ENCODE measurements at places on chromosomes 2 and 18. TPM values are rescaled to one million over a fixed set of nuclear protein-coding genes. Genes with fewer than 3 reads are reported as not detected.

Gene PROM2
- 0.65 TPM for polyA plus RNA-seq

Gene WNT6
- polyA plus RNA-seq = not detected

Gene GALNT3
- polyA plus RNA-seq = 0.76 TPM

Gene FBXO36
- 1.2 TPM for polyA plus RNA-seq

Gene TMEM178A
- 1.1 TPM for polyA plus RNA-seq

Gene ALPG
- not detected for polyA plus RNA-seq

Gene UBE2E3
- polyA plus RNA-seq = 89.7 TPM

Gene TLX2
- not detected for polyA plus RNA-seq

Gene FHOD3
- polyA plus RNA-seq = 12.5 TPM

Gene IL1B
- polyA plus RNA-seq = 4.4 TPM

Gene SP3
- 19.9 TPM for polyA plus RNA-seq

Gene HOXD12
- not detected for polyA plus RNA-seq

Gene TXNDC2
- polyA plus RNA-seq = 0.16 TPM

Gene UBE2F
- 59.8 TPM for polyA plus RNA-seq

DNA sequence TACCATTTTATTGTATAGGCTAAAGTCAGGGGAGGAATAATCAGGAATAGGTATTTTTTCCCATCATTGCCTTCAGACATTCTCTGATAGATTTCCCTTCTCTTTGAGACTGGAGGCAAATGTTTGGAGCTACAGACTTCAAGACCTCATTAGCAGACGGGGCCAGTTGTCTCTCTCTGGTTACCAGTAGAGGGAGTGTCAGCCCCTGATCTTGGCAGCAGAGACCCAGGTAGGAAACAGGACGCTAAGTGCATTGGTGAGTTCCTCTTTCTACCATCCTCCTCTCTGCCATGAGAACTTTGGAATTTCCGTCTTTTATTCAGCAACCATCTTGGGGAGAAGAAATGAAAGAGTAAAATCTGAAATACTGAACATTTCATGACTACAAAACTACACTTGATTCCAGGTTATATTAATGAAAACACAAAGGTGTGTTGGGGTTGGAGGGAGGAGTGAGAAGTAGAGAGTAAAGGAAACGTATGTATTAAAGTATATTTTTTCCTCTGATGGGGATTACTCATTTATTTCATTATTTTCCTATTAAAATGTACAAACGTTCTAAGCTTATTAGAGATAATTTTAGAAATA, 186.2 kb upstream of the GCFC2 start:
- H3K27me3 ChIP-seq = no peaks in the 10 kb centered on the region
- no peak overlapping the region for H3K27ac ChIP-seq
- H3K4me3 ChIP-seq = no peak overlapping the region
- no peak for DNase-seq
- H3K4me1 ChIP-seq = no peaks in the 10 kb centered on the region

GRCh38 chr2:219159771-219160185, 837 bp downstream of the NHEJ1 start:
- peak overlapping the region; percentile 36 for H3K27ac ChIP-seq
- H3K27me3 ChIP-seq = no peaks in the 10 kb centered on the region
- peaks cover 2% of the 10 kb centered on the region for H3K4me1 ChIP-seq
- no peak for DNase-seq
- H3K36me3 ChIP-seq = 0 out of 2 replicates have a peak, but pooled peaks cover 3% of the 10 kb centered on the region

GRCh38 chr2:101574622-101575021, 99.7 kb upstream of the RFX8 start:
- DNase-seq = no peak
- no peaks in the 10 kb centered on the region for H3K36me3 ChIP-seq
- H3K27ac ChIP-seq = no peak overlapping the region
- H3K27me3 ChIP-seq = peaks cover 6% of the 10 kb centered on the region
- H3K4me1 ChIP-seq = no peaks in the 10 kb centered on the region

- H3K4me3 ChIP-seq = no peak overlapping the region
- DNase-seq = peak; percentile 36
- H3K36me3 ChIP-seq = no peaks in the 10 kb centered on the region
- no peak overlapping the region for H3K27ac ChIP-seq
- peaks cover 13% of the 10 kb centered on the region for H3K4me1 ChIP-seq
Observed at GRCh38 chr18:75213611-75214331, 3.2 kb downstream of the TSHZ1 start.

GRCh38 chr2:132549935-132550670, 119.9 kb downstream of the LYPD1 start:
- DNase-seq = no peak
- H3K27ac ChIP-seq = no peak overlapping the region
- H3K27me3 ChIP-seq = no peaks in the 10 kb centered on the region
- no peak overlapping the region for H3K4me3 ChIP-seq
- H3K4me1 ChIP-seq = peaks cover 3% of the 10 kb centered on the region

GRCh38 chr18:48754993-48755473, 195.7 kb downstream of the SMAD7 start:
- H3K4me1 ChIP-seq = peaks cover 5% of the 10 kb centered on the region
- H3K27ac ChIP-seq = no peak overlapping the region
- DNase-seq = no peak
- no peak overlapping the region for H3K4me3 ChIP-seq
- peaks cover 30% of the 10 kb centered on the region for H3K36me3 ChIP-seq

DNA sequence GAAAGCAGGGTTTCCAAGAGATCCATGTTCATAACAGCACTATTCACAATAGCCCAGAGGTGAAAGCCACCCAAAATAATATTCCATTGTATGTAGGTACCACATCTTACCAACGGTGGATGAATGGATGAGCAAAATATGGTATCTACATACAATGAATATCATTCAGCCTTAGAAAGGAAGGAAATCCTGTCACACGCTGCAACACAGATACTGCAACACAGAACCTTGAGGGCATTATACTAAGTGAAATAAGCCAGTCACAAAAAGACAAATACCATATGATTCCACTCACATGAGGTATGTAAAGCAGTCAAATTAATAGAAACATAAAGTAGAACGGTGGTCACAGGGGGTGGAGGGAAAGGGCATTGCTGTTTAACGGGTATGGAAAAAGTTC, 155.7 kb downstream of the DTNB start:
- no peak for DNase-seq
- no peaks in the 10 kb centered on the region for H3K36me3 ChIP-seq
- no peak overlapping the region for H3K4me3 ChIP-seq

DNA sequence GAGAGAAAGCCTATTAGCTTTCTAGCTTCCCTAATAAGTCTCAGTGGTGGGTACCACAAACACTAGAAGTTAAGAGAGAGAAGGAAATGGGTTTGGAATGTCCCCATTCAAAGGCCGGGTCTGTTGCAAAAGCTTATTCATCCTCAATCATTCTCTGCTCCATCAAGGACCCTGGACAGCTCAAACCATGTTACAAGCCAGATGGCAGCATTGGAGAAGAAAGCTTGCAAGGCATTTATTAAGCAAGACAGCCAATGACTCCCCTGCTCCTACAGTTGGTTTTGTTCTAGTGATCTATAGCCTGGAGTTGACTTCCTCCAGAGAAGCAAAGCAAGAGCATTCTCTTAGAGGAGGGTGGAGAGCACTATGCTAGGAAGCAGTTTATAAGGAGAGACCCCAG, 86.9 kb upstream of the LMAN1 start:
- no peaks in the 10 kb centered on the region for H3K27me3 ChIP-seq
- H3K36me3 ChIP-seq = no peaks in the 10 kb centered on the region
- no peak overlapping the region for H3K27ac ChIP-seq

GRCh38 chr2:150630587-150631235, 143.2 kb upstream of the RND3 start:
- no peaks in the 10 kb centered on the region for H3K36me3 ChIP-seq
- H3K27me3 ChIP-seq = no peaks in the 10 kb centered on the region
- DNase-seq = peak; percentile 32
- H3K4me3 ChIP-seq = no peak overlapping the region

DNA sequence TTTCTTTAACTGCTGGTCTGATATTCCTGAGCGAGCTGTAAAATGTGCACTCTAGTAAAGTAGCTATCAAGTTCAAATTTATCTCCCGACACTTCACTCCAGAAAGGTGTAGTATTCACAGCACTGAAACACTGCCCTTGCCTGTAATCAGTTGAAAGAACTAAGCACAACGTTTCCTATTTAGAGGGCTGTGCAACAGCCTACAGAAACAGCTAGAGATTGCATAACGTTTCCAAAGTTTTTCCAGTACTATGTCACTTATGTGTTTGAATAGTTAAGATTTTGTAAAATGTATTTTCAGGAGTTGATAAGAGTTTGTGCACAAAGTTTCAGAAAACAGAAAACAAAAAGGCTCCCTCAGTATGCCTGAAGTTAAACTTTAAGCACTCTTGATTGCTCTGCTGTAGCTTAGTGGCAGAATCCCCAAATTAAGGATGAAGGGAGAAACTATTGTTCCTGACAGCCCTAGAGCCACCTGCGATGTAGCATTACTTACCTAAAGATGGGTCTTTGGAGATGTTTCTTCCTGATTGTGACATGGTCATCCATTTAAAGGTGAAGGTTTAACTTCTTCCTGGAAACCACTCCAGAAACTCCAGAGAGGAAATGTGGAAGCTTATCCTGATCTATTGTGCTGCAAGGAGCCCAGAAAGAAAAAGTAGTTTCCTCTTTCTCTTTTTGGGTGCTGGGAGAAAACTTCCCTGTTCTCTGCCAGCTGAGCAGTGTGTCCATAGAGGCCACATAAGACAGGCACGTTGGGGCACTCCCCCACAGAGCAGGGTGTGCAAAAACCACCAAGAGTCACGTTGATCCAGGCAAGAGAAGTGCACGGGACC, 536 bp downstream of the PDE1A start:
- H3K27ac ChIP-seq = peak overlapping the region; percentile 61
- peak; percentile 57 for DNase-seq
- H3K4me3 ChIP-seq = peak overlapping the region; percentile 20
- peaks cover 6% of the 10 kb centered on the region for H3K4me1 ChIP-seq

DNA sequence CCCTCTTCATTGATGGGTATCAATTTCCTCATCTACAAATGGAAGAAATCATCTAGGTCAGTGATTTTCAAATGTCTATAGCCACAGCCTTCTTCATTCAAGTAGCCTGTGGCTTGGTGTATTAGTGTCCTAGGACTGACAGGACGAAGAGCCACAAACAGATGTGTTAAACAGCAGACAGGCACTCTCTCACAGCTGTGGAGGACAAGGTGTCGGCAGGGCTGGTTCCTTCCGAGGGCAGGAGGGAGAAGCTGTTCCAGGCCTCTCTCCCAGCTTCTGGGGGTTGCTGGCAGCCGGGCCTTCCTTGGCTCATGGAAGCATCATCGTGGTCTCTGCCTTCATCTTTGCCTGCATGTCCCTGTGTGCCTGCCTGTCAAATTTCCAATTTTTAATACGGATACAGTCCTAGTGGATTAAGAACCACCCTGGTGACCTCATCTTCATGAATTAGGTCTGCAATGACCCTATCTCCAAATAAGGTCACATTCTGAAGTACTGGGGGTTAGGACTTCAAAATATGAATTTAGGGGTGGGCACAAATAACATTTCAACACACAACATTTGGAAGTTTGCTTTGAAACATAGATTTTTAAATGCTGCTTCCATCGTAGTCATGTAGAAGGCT, 86.5 kb downstream of the PTGR3 start:
- H3K4me3 ChIP-seq = no peak overlapping the region
- peaks cover 22% of the 10 kb centered on the region for H3K27me3 ChIP-seq
- H3K4me1 ChIP-seq = no peaks in the 10 kb centered on the region
- no peak overlapping the region for H3K27ac ChIP-seq
- no peak for DNase-seq

- H3K4me1 ChIP-seq = peaks cover 22% of the 10 kb centered on the region
- H3K36me3 ChIP-seq = peaks cover 4% of the 10 kb centered on the region
- DNase-seq = peak; percentile 97
- peak overlapping the region; percentile 85 for H3K27ac ChIP-seq
Observed at GRCh38 chr2:84958135-84959059, 12.6 kb upstream of the KCMF1 start.

- no peaks in the 10 kb centered on the region for H3K4me1 ChIP-seq
- no peak overlapping the region for H3K4me3 ChIP-seq
- H3K27me3 ChIP-seq = no peaks in the 10 kb centered on the region
- H3K36me3 ChIP-seq = no peaks in the 10 kb centered on the region
Observed at GRCh38 chr2:195212586-195212985, 444.4 kb upstream of the SLC39A10 start.

DNA sequence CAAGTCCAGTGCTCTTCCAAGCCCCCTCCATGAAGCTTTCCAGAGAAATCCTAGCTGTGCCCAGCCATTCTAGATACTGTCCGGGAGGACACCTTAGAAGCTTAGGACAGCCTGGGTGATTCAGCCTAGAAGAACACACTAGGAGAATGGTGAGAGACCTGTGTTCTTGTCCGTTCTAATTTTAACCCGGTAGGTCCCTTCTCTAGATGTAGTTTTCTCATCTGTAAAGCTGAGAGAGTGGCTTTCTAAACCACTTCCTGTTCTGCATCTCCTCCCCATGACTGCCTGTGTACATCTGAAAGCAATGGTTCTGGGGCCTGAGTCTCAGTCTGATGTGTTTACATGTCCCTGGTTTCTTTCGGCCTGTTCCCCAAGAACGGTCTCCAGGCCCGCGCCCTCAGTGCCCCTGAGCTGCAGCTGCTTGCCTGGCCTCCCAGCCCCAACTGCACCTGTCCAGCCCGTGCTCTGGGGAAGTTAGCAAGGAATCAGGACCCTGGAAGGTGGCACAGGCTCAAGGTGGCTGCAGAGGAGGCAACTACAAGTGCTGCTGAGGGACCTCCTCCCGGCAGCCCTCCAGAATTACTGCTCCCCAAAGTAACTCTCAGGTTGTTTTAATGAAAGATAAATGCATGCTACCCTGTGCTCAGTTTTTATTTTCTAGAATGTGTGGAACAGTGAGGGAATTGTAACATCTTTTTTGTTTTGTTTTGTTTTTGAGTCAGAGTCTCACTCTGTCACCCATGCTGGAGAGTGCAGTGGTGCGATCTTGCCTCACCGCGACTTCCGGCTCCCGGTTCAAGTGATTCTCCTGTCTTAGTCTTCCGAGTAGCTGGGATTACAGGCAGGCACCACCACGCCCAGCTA, 105.9 kb downstream of the LBH start:
- DNase-seq = peak; percentile 36
- H3K27me3 ChIP-seq = no peaks in the 10 kb centered on the region
- no peak overlapping the region for H3K27ac ChIP-seq
- H3K4me3 ChIP-seq = no peak overlapping the region

DNA sequence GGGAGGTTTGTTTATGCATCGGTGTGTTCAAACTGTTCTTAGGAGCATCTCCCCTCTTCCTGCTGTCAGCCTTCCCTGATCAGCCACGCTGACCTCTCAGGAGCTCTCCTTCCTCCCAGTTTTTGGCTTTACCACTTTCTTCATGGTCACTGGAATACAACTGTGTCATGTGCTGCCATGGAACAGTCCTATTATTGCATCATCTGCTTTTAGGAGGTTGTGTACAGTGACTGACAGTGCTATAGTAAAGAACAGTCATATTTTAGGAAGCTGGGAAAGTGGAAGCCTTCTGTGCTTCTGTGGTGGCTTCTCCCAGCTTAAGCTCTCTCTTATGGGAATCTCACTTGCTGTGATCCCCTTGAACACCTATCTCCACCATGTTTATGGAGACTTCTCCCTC, 165.5 kb downstream of the TPGS2 start:
- no peak overlapping the region for H3K27ac ChIP-seq
- peaks cover 2% of the 10 kb centered on the region for H3K36me3 ChIP-seq
- no peak overlapping the region for H3K4me3 ChIP-seq
- peak; percentile 12 for DNase-seq
- H3K27me3 ChIP-seq = no peaks in the 10 kb centered on the region

- peak; percentile 67 for DNase-seq
- H3K4me1 ChIP-seq = peaks cover 51% of the 10 kb centered on the region
- H3K4me3 ChIP-seq = peak overlapping the region; percentile 1
- H3K36me3 ChIP-seq = peaks cover 83% of the 10 kb centered on the region
Observed at GRCh38 chr2:30239308-30239985, 8.1 kb downstream of the LBH start.

Data from IMR-90 (cell line).